ENCODE measurements at places on chromosomes 7 and 10. TPM values are rescaled to one million over a fixed set of nuclear protein-coding genes. Genes with fewer than 3 reads are reported as not detected.

DNA sequence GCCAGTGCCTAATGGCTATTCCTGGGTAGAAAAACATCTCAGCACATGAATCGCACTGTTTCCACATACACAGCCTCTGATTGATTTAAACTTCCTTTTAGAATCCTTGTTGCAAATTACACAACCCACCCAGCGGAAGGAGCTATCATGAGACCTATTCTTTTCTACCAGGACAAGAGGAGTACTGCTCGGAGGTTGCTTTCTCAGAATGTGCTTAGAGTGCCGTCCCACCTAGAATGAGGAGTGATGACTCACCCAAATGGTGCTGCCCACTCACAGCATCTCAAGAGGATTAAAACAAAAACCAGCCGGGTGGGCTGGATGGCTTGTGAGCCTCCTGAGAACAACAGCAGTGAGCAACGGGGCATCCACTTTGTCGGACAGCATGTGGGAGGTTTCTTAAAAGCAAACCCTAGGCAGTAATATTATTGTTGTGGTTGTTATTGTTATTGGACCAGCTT, 128.9 kb downstream of the DGKI start:
- H3K4me1 ChIP-seq: no peaks in the 10 kb centered on the region
- no peaks in the 10 kb centered on the region for H3K27me3 ChIP-seq
- no peak overlapping the region for H3K27ac ChIP-seq
- no peak for DNase-seq

GRCh38 chr7:105871142-105871541, 5.3 kb downstream of the ATXN7L1 start:
- H3K27ac ChIP-seq: no peak overlapping the region
- H3K36me3 ChIP-seq: no peaks in the 10 kb centered on the region
- no peak overlapping the region for H3K4me3 ChIP-seq
- no peaks in the 10 kb centered on the region for H3K27me3 ChIP-seq
- peaks cover 34% of the 10 kb centered on the region for H3K4me1 ChIP-seq

GRCh38 chr10:17001961-17002749, 127.5 kb downstream of the CUBN start:
- H3K27ac ChIP-seq: peak overlapping the region; percentile 69
- no peaks in the 10 kb centered on the region for H3K36me3 ChIP-seq
- H3K4me1 ChIP-seq: no peaks in the 10 kb centered on the region
- no peaks in the 10 kb centered on the region for H3K27me3 ChIP-seq
- no peak overlapping the region for H3K4me3 ChIP-seq

DNA sequence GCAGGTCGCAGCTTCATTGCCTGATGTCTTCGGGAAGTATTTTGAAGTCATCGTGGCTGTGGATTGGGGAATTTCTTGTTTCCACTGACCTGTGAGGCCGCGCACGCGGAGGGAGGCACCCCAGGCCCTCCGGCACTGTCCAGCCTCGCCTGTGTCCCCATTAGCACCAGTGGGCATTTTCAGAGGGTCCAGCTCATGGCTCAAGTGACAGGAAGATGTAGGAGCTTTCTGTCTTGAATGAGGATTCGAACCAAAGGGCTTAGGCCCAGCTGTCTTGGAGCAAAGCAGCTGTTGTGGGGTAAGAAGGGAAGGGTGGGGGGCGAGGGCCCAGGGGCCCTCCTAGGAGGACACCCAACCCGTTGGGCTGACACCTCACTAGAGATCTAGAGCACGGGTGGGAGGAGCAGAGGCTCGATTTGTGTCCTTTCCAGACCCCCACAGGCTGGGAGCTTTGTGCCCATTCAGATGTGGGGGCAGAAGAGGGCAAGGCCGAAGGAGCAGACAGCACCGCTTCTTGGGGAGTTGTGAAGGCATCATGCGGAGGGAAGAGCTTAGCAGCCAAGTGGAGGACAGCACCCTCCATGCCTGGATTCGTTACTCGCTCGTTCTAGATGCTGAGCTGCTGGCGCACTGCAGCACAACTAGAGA, 914 bp downstream of the ZNF37A start:
- H3K4me3 ChIP-seq: peak overlapping the region; percentile 78
- DNase-seq: no peak
- peaks cover 18% of the 10 kb centered on the region for H3K36me3 ChIP-seq
- H3K27me3 ChIP-seq: no peaks in the 10 kb centered on the region
- peak overlapping the region; percentile 88 for H3K27ac ChIP-seq

CXCL12 gene
- 81.9 TPM for total RNA-seq
